ENCODE measurements at places on chromosomes 1 and 21.

- DNase-seq: no peak
Measured at GRCh38 chr1:156623946-156624813, 5.0 kb downstream of the HAPLN2 start.

GRCh38 chr1:231020139-231020601, 19.9 kb downstream of the FAM89A start:
- peak; percentile 46 for DNase-seq

- no peak for DNase-seq
Measured at GRCh38 chr1:66537718-66538117, 3.8 kb downstream of the SGIP1 start.

DNA sequence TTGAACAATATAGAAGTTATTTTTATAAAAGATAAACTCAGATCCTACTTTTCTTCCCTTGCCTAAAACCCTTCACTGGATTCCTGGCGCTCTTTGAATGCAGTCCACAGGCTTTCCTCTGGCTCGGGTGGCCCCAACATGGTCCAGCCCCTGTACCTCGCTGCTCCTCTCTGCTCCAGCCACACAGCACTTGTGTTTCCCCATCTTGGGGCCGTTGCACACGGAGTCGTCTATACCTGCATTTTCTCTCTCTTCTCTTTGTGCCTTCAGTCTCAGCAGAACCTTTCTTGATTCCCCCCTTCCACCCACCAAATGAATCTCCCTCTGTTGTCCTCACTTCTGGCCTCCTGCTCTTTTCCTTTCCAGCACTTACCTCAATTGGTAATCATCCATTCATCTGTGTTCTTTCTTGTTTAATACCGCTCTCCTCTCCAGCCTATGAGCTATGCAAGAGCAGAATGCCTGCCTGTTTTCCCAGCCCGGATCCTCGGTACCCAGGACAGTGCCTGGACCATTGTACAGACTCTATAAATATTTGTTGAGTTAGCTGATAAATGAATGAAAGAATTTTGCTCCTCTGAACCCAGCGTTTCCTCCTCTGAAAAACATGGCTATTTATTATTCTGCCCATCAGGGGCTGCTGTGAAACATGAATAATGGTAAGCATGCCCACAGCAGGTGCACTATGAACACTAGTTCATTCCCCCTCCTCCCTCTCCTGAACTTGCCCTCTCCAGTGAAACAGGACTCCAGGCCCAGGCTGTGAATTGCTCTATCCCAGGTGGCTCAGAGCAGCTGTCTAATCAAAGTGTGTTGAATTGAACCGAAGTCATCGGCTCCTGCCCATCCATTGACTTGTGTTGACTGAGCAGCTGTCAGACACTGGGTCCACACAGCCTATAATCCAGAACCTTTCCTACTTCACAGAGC, 266.9 kb downstream of the PTPRU start:
- no peak for DNase-seq

DNA sequence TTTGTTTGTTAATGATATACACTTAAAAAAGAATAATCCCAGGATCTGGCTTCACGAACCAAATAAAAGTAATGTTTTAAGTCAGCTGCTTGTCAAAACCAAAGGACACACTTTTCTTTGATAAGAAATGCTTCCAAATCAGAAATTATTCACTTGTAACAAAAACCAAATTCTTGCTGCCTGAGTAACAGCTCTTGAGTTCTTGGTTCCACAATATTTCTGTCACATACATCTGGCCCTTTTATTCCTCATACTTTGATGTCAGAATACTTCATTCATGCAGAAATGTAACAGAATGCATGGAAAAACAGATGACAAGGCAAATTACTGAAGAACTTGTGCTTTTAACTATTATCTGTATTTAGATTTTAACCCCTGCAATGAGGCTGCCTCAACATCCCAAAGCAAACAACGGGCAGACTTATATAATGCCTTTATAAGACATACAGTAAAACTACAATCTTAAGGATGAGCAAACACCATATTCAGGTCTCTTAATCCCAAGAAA, 1.5 kb downstream of the VAMP4 start:
- no peak for DNase-seq

GRCh38 chr1:7299329-7299799, 471.7 kb upstream of the VAMP3 start:
- peak; percentile 82 for DNase-seq

DNA sequence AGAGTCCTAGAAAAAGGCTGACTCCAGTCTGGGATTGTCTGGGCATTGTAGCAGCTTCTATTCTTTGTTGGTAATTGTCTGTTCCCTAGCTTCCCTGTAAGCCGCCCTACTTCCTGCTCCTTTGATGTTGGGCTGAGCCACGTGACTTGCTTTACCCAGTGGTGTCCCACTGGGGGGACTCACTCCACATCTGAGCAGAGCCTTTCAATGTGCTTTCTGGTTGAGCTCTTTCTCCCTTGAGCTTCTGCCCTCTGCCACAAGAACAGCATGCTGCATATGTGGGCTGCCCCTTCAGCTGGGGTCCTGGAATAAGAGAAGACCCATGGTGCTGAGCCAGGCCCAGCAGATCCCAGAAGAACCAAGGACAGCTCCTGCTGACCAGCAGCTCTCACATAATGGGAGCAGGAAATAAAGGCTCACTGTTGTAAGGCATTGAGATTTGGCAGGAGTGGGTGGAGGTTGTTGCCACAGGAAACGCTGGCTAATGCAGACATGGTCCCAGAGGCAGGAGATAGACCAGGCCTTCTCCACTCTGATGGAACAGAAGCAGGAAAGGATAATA, 276.3 kb upstream of the GJB5 start:
- DNase-seq: no peak

GRCh38 chr1:47752559-47752958, 244.6 kb downstream of the TRABD2B start:
- no peak for DNase-seq

GRCh38 chr1:2074944-2075740, 24.9 kb downstream of the PRKCZ start:
- DNase-seq: no peak

- DNase-seq: no peak
Measured at GRCh38 chr1:43177691-43178090, 5.6 kb downstream of the CFAP57 start.

GRCh38 chr1:47161298-47162040, 24.2 kb downstream of the CYP4A22 start:
- no peak for DNase-seq

DNA sequence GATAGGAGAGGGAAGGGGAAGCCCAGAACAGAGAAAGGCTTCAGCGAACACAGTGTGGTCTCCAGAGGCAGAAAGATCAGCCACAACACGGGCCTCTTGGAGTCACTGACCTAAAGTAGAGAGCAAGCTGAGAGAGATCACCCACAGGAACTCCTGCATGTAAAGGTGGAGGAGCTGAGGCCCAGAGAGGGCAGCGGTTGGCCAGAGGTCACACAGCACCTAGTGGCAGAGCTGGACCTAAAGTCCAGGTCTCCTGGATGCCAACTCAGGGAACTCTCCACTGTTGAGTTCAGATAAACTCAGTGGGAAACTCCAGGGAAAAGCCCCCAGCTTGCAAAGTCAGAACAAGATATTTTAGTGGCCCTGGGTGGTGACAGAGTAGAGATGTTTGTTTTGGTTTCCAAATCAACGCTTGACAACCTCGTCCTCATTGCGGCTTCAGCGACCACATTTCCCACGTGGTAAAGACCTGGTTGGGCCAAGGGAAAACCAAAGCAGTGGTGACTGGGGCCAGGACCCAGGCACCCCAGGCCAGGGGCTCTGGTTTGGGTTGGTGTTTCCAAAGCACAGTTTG, 4.6 kb downstream of the IFFO2 start:
- DNase-seq: no peak

DNA sequence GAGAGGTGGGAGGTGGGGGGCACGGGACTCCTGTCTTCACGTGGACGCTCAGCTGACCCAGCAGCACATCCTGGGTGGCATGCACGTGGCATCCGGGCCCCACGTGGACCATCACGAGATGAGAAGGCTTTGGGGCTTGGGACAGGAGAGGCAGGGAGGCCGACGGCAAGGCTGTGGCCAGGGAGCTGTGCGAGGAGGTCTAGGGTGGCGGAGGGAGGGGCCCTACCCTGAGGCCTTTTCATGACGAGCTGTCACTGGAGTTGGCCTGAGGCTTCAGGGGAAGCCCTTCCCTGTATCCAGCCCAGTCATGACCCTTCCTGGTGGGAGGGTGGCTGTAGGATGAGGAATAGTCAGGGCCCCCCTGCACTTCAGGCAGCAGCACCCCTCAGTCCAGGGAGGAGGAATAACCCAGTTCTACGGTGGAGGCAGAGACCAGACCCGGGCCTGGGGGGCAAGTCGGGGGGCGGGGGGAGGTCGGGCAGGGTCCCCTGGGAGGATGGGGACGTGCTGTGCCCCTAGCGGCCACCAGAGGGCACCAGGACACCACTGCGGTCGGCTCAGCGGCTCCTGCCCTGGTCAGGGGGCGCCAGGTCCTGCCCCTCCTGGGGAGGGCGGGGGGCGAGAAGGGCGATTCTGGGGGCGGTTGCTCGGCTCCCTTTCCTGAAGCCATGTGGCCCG, 2.0 kb upstream of the PERM1 start:
- DNase-seq: peak; percentile 52

- no peak for DNase-seq
Measured at GRCh38 chr1:117654493-117655219, 48.8 kb downstream of the TENT5C start.

GRCh38 chr21:38561205-38561604, 62.9 kb upstream of the ERG start:
- DNase-seq: no peak

DNA sequence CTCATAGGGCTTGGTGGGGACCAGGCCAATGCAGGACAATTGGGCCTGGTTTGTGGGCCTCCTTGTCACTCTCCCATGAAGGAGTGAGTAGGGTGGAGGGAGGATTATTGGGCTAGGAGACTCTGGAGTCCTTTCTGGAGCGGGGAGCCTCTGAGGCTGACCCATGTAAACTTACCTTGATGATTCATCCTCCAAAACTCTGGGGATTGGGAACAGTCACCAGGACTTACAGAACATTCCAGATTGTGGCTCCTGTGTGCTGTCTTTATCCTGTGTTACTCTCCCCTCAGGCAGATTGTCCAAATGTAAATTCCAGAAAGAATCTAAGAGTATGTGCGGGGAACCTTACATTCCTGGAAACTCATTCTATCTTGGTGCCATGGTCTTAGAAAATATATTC, 197.6 kb downstream of the CAMTA1 start:
- peak; percentile 22 for DNase-seq

DNA sequence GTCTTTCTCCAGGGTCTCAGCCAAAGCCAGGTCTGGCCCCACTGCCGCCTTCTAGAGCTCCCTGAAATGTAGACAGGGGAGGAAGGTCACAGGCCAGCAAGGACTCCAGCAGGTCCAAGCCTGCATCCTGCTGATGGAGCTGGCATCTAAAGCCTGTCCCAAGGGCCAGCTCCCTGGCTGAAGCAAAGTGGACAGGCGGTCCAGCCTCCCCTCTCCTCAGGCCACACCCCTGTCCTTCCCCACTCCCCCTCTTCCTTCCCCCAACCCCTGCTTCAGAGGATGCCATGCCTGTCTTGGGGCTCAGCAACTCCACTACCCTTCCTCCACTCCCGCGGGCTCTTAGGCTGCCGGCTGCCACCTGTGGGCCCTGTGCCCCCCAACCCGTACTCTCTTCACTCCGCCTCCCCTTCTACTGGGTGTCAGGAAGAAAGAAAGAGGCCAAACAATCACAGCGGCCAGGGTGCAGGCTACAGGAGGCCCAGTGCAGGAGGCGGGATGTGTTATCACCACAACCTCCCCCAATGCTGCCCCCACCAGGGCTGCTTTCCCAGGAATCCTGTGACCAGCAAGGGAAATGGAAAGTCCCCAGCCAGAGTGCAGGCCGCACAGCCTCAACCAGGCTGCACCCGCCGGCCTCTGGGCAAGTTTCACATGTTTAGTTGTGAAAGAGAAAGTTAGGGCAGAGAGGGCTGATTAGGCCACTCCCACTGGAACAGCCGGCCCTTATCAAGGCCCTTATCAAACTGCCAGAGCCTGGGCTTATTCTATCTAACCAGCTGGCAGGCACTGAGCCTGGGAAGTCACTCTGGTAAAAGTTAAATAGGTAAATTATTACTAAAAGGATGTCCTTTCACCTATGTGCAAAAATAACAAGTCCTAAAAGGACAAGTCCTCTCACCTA, 34.1 kb downstream of the ACOT7 start:
- peak; percentile 30 for DNase-seq

DNA sequence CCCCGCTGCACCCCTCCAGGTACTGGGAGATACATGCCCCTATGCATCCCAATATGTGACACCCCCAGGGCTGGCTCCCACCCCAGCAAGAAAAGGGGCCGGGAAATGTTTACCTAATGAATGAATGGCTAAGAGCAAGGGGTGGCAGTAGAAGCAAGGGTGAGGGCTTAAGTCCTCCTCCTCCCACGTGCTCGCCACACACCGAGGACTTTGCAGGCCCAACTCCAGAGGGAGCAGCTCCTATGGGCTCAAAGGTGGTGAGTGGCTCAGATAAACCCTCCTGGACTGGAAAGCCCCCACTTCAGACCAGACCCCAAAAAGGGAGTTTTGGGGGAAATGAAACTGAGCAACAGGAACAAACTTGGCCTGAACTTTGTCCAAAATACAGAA, 11.4 kb downstream of the SLC45A3 start:
- DNase-seq: no peak

- no peak for DNase-seq
Measured at GRCh38 chr1:40768146-40768990, 15.2 kb upstream of the KCNQ4 start.

GRCh38 chr1:172425339-172425738, 4.9 kb downstream of the C1orf105 start:
- DNase-seq: no peak

- no peak for DNase-seq
Measured at GRCh38 chr1:67274623-67275325, 32.9 kb upstream of the IL12RB2 start.

DNA sequence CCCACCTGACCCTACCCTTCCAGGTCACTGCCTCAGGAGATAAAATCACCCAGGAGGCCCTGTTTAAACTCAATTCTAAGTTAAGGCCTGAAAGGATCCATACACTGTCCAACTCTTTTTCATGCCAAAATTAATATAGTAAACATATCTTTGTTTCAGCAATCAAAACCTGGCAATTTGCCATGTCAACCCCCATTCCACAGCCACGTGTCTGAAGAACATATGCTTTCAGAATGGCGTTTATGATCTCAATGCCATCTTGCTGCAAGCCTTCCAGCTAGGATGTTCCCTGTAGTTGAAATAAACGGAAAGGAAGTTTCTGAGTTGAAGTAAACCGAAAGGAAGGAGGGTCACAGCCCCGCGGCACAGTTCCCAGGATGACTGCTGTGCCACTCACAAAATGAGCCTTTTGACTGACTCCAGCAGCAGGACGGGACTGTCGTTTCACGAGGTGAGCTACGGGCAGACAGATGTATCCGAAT, 472.0 kb downstream of the SMYD3 start:
- no peak for DNase-seq

DNA sequence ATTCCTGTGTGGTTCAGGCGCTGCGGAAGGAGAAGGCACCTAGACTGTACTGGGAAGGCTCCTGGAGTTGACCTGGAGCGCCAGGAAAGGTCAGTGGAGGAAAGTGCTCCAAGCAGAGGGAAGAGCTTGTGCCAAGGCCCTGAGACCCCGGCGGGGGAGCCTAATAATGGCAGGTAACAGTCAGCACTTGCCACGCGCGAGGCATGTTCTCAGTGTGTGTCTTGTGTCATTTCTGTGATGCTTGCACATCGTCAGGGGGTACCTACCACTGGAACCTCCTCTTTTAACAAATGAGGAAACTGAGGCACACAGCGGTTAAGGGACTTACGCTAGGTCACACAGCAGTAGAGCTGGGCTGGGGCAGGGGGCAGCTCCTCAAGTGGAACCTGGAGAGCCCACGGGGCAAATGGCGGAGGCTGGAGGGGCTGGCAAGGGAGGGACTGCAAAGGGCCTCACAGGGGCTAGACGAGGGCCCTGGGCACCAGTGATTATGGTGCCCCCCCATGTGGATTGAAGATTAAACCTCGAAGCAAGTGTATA, 976 bp upstream of the BMP8B start:
- DNase-seq: no peak

Data from RWPE1 (cell line).